ENCODE measurements at places on chromosomes 12 and 14.

- no peak for DNase-seq
Measured at GRCh38 chr14:52464175-52464574, 88.1 kb downstream of the TXNDC16 start.

DNA sequence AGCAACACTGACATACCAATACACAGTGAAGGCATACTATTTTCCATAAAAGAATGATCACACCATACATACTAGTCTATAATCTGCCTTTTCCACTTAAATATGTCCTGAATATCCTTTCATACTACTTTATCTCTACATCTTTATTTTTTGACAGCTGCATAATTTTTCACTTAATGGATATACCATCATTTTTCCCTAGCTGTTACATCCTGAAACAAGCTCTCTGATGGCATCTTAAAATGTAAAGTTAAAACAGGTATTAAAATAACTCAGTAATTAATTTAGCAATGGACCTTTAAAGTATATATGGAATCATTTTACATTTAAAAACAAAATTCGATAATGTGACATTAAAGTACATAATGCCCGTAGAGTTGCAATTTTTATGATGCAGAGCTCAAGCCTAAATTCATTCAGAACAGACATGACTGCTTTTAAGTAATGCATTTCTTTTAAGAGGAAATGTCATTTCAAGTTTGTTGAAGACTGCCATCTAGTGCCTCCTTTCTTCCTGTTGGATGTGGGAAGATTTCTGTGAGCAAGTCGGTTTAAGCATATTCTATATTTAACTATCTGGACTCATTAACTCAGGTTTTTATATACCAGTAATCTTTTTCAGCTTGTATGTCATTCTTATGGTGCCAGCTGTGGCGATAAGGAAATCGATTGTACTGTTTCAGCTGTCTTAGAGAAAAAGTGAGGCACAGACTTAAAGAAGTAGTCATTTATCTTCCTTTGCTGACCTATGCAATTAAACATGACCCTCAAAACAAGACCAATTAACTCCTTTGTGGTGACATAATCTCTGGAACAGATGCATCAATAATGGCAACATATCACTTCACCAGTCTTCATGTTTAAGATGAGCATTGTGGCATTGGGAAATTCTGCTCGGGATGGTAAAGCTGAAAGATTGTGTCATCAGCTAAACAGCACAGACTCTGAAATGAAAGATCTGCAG, 20.3 kb downstream of the PRICKLE1 start:
- DNase-seq = peak; percentile 69

- DNase-seq = no peak
Measured at GRCh38 chr12:48334808-48335207, 15.9 kb downstream of the ZNF641 start.

DNA sequence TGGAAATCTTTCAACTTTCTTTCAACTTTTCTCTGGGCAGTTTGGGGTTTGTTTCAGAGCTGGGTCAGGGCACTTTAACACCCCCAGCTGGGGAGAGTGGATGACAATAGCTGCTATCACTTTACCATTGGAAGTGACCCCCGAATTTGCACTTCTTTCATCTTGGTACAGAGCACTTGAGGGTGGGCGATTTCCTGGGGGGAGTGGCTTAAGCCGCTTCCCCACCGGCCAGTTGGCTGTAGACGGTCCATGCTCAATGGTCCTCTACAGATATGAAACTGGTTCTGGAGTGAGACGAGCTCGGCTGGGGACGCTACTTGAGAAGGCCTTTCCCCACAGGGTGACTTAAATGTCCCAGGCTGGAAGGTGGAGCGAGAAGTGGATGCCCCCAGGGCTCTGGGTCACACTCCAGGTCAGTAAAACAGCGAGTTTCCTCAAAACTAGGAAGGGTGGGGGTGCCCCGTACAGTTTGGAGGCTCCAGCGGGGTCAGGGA, at the start of gene VRTN:
TSS of gene VRTN (plus strand) at position 231 of the 494 bp plus-strand sequence. CDS start 8,313 bp downstream, outside the sequence.
- DNase-seq = no peak

GRCh38 chr14:75053396-75054291, 2.4 kb upstream of the MLH3 start:
- peak; percentile 66 for DNase-seq

DNA sequence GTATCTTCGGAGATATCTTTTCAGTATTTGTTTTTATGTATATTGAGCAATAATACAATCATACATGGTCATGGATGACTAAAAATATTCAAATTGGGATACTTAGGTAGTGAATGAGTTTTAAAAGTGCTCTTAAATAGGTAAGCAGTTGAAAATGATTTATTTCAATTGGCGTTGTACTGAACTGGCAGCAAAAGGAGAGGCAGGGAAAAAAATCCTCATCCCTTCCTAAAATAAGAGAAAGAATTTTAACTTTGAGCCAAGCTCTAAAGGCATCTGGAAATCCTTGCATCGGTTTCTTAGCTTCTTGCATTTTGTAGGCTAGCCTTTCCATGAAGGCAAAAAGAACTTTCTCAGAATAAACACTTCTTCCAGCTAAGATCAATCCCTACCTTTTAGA, 125.2 kb downstream of the MGST1 start:
- DNase-seq = no peak

DNA sequence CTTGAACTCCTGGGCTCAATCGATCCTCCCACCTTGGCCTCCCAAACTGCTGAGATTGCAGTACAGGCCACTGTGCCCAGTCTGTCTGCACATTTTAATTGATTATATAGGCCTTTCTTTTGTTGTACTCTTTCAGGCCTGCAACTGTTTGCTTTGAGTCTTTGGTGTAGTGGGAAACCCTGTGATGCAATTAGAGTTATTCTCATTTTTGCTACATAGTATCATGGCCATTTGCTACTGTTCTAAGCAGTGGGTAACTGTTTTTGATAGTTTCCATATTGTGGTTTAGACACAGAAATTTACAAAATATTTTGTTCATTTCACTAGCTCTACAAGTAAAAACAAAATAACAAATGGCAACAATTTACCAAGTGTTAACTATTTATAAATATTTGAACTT, 6.3 kb upstream of the TUBA1B start:
- DNase-seq = no peak

DNA sequence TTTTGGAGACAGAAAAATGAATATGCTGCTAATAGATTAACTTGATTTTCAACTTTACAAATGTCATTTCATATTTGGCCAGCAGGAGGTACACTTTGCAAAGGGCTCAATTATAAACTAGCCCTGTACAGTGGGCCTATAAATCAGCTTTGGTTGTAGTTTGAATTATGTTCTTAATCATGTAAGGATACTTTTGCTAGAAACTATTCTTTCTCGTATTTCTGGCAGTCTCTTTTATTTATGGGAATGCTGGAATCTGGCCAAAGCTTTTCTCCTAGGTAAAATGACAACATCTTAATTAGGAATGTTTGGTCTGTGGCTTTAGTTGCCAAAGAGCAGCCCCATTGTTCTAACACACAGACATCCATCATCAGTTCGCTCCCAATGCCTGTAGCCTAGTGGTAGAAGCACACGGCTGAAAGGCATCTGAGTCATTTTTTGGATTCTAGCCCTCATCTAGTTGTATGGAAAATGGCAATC, 1322.3 kb upstream of the SEL1L start:
- no peak for DNase-seq

DNA sequence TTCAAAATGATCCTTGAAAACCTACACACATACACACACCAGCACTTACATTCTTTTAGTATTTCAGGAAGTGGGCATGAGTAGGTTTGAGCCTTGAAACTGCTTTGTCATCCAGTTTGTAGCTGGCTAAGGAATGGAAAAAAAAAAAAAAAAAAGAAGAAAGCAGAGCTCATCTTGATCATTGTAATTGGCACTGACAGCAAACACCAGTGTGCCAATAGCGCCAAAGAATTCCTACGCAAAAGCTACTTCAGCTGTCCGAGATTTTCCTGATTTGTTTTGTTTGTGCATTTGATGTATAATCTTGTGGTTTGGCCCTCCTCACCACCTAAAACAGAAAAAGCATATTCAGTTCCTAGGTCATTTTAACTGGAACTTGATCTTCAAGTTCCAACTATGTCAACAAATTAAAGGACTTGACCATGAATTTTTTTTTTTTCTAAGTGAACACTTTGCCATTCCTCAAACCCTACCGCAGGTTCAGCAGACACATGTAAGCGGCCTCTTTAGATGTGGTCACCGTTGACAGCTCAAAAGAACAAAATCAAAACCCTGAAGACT, 57.3 kb downstream of the FLRT2 start:
- peak; percentile 91 for DNase-seq

- DNase-seq = peak; percentile 48
Measured at GRCh38 chr14:32896979-32897697, 41.5 kb upstream of the NPAS3 start.

GRCh38 chr12:88361493-88361892, 218.8 kb downstream of the KITLG start:
- peak; percentile 57 for DNase-seq

- DNase-seq = peak; percentile 94
Measured at GRCh38 chr12:116370886-116371580, 93.5 kb upstream of the MED13L start.

DNA sequence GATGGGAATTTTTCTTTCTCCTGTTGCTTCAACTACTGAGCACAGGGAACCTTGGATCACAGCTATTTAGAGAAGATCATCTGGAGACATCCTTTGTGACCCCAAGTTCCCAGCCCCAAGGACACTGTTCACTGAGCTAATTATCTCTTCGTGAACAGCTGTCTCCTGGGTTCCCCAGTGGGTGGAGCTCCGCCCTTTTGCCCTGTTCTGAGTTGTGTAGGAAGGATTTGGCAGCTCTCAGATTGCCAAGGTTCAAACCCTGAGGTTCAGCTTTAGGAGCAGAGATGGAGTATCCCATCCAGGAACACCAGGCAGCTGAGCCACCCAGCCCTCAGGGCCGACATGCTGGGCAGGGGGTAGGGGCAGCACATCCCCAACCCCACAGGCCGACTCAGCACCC, 32.0 kb downstream of the NGB start:
- DNase-seq = no peak

DNA sequence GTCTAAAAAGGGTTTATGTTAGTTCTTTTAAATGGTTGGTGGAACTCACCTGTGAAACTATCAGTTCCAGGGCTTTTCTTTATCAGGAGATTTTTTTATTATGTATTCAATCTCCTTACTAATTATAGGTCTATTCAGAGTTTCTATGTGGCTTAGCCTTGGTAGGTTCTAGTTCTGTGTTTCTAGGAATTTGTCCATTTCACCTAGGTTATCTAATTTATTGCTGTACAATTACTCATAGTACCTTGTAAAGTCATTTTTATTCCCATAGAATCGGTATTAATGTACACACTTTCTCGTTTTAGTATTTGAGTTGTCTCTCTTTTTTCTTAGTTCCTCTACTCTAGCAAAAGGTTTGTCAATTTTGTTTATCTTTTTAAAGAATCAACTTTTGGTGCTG, 59.0 kb downstream of the BORCS5 start:
- DNase-seq = no peak

DNA sequence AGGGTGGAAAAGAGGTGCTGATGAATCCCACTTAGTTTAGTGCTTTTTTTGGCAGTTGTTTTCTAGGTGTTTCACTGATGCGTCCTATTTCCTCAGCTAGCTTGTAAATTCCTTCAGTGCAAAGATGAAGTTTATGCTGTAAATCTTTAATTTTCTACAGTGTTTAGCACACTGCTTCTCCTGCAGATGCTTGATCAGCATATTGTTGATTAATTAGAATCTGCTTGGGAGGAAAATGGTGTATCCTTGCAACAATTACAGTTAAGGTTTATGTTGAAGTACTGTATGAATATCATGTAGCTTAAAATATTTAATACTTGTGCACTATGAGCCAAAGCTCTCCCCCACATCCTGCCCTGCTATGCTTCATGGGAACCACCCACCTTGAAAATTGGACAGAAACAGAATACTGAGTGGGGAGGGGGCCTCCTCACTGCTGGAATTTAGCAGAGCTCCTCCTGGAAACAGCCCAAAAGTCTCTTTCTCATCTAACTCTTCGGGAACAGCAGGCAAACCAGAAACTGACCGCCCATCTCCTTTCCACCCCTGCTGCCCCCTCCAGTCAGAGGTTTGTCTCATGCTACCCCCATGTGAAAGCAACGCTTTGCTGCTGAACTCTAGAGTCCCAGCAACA, 20.3 kb upstream of the DHRS4 start:
- no peak for DNase-seq

GRCh38 chr12:104985206-104985605, 910 bp upstream of the NOPCHAP1 start:
- DNase-seq = no peak

- no peak for DNase-seq
Measured at GRCh38 chr12:128240745-128241144, 26.2 kb upstream of the TMEM132C start.

DNA sequence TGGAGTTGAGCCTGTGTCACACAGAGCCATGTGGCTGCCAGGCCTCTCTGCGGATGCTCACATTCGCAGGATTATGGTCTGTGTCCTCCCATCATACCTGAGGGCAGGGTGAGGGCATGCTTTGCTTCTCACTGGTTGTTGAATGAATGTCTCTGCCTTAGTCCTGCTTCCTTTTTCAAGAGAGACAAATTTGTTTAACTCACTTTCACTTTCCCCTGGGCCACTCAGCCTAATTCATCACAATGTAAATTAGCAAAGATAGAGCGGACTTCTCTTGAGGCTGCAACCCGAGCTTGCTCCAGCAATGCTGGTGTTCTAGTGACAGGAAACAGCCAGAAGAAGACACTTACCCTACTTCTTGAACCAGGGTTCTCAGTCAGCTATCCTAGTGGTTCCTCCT, 35.5 kb upstream of the PAX9 start:
- DNase-seq = no peak

GRCh38 chr14:105861985-105862465, 335.6 kb downstream of the TMEM121 start:
- DNase-seq = no peak

DNA sequence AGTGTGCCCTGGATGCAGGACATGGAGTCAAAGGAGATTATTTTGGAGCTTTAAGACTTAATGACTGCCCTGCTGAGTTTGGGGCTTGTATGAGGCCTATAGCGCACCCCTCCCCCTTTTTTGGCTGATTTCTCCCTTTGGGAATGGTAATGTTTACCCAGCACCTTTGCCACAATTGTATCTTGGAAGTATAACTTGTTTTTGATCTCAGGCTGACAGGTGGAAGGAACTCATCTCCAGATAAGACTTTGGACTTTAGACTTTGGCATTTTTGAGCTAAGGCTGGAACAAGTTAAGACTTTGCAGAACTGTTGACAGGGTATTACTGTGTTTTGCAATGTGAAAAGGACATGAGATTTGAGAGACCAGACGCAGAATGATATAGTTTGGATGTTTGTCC, 110.5 kb downstream of the DERA start:
- no peak for DNase-seq

DNA sequence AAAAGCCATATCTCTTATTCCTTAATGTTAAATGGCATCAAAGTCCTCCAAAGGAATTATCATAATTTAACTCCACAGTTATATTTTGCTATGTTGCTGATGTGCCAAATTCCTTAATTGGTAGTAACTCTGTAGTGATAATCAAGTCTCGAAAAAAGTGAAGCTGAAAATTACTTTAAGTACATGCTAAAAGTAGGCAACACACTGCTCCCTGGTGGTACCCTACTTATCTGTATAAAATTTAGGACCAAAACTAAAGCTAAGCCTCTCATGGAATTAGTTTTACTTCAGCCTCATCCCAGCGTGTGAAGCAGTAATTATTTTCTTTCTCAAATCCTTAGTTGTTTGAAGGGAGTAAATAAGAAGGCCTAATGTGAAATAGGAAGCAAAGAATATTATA, 132.8 kb downstream of the TTLL5 start:
- DNase-seq = peak; percentile 18
